ENCODE measurements at places on chromosomes 16 and 17. TPM values are rescaled to one million over a fixed set of nuclear protein-coding genes. Genes with fewer than 3 reads are reported as not detected.

SSH2 gene
- total RNA-seq, result 27.8 TPM

SLC13A2 gene
- total RNA-seq, result not detected

CCDC154 gene
- total RNA-seq, result 0.29 TPM

RECQL5 gene
- 34.1 TPM for total RNA-seq

PLEKHG4 gene
- total RNA-seq, result 29.2 TPM

ZNF668 gene
- 12.7 TPM for total RNA-seq

KRT23 gene
- total RNA-seq, result 0.17 TPM

CDRT15 gene
- total RNA-seq, result not detected

HLF gene
- total RNA-seq, result under 0.01 TPM

AKAP10 gene
- total RNA-seq, result 26.5 TPM

NOMO2 gene
- 158 TPM for total RNA-seq

KRTAP4-3 gene
- not detected for total RNA-seq

GNGT2 gene
- not detected for total RNA-seq

CDYL2 gene
- total RNA-seq, result 1.2 TPM

KCNJ18 gene
- total RNA-seq, result not detected
